GM13977 (cell line): ENCODE measurements at places on chromosomes 5 and 9.

GRCh38 chr9:134962065-134962972 lies 44.6 kb upstream of the FCN1 start:
- DNase-seq, result no peak

DNA sequence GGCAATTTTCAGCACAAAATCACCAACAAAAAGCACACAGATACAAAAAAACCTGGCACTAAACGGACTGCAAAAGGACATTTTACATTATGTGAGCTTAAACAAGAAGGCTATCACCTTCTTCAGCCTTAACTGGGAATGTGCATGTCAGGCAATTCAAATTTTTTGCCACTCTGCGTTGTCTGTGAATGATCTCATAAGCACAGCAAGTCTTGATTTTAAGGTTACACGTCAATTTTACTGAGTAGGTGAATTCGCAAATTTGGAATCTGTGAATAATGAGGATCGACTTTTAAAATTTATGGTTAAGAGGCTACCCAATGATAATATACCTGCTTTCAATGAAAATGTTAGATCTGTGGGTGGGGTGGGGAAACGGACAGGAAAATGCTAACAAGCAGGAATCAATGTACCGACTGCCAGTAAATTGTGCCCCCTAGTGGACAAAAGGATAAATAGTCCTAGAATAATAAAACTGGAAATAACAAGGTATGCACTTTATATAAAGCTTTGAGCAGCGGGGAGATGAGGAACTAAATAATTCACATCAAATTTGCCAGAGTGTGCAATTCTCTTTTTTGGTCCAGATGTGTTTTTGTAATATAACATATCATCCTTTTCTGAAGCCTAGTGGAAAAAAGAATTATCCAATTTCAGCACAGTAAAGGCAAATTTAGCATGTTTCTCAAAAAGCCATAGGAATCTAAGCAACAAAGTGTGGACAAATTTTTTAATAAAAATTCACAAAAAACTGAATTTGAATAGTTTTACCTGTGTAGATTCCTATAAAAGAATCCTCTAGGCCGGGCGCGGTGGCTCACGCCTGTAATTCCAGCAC lies 20.5 kb downstream of the EQTN start:
- peak; percentile 56 for DNase-seq

DNA sequence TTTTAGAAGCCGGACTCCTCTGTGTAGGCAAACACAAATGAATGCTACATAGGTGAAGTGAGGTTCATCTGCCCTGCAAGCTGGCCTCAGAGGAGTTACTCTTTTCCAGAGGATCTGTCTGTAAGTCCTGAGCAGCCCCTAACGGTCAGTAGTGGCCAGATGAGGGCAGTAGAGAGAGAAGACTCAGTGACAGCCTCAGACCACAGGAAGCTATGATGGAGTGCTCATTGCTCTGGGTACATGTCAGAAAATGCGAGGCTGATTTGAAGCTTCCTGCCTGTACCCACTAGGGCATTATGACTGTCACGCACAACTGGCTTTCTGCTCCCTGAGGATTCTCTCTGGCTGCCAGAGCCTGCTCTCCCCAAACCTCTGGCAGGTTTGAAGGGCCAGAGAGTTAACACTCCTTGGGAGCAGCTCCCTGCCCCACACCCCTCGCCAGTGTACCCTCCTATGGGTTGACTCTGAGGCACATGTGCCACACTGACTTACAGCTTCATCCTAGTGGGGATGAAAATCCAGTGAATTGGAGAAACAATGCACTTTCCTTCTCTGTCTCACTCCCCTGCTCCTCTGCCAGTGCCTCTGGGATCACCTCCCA lies 141.5 kb downstream of the GABRG2 start:
- DNase-seq, result peak; percentile 10

DNA sequence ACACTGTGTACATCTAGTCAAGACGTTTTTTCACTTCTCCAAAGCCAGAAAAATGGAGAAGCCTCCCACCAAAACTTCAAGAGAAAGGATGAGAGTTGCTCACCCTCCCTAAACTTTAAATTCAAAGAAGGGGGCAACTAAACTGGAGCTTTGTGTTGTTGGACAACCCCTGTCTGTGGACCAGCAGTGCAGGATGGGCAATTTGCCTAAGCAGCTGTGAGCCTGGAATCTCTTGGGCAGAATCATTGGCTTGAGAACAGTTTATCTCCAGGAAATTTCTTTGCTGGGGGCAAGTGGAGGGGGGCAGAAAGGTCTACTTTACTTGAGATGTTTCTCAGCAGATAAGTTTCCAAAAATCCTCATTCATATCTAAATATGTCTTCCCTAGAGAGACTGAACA lies 151.8 kb downstream of the MUSK start:
- no peak for DNase-seq

- DNase-seq, result no peak
These were observed 5.3 kb downstream of the GPR151 start for GRCh38 chr5:146510559-146511125.

DNA sequence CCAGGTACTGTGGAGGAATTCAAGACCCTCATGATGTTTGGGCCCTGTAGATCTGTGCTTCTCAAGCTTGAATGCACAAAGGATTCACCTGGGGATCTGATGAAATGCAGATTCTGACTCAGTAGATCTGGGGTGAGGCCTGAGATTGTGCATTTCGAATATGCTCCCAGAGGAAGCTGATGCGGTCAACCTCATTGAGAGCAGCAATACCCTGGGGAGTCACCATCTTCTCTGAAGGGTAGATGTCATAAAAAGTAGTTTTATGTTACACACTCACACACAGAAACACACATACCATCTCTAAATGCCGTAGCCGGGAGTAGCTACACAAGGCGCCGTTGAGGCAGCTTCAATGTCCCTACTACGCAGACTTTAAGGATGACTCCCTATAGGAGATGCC lies 55.8 kb upstream of the CPEB4 start:
- no peak for DNase-seq

DNA sequence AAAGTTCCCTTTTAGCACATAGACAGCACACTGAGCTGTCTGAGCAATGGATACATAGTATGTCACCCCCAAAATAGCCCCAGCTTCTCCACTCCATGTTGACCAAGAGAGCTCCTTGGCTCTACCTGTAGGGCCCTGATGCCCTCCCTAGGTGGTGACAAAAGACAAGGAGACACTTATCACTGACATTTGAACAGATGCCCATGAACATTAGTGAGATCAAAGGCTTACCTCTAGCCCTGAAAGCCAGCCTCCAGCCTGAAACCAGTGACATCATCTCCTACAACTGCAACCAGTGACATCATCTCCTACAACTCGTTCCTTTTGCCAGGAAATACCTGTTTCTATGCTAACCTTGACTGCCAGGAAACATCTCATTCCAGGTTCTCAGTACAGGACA lies 122.7 kb downstream of the FSTL4 start:
- peak; percentile 41 for DNase-seq

DNA sequence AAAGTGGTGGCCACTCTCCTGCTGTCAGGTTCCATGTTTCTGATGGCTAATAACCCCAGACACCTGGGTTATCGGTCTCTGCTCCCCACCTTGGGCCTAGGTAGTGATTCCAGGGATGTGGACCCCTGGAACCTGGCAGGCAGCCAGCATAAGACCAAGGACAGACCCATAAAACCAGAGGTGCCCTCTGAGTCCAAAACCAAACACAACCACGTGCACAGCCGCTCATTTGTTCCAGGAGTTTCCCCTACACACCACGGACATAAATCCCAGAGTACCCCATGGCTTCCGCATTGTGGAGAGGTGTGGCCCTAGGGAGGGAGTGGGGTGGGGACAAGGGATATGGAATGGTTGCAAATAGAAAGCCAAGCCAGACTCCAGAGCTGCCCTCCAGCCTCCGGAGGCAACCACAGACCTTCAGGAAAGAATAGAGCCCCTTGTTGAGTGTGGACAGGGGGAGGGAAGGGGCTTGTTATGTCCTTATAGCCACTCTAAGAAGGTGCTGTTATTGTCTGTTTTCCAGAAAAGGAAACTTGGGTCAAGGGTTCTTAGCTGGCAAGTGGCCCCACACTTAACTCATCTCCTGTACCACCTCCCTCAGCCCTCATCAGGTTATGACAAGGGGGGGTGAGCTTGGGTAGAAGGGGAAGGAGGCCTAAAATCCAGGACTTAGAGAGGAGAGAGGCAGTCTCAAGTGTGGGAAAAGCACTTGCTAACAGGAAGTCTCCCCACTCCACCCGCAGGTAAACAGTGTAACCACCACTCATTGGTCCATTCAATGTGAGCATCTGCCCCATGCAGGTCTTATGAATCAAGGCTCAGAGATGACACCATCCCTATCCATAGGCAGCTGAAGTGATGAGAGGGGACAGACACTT lies 23.6 kb upstream of the CYSTM1 start:
- no peak for DNase-seq

GRCh38 chr5:24320643-24321042 lies 324.1 kb downstream of the CDH10 start:
- DNase-seq, result no peak

DNA sequence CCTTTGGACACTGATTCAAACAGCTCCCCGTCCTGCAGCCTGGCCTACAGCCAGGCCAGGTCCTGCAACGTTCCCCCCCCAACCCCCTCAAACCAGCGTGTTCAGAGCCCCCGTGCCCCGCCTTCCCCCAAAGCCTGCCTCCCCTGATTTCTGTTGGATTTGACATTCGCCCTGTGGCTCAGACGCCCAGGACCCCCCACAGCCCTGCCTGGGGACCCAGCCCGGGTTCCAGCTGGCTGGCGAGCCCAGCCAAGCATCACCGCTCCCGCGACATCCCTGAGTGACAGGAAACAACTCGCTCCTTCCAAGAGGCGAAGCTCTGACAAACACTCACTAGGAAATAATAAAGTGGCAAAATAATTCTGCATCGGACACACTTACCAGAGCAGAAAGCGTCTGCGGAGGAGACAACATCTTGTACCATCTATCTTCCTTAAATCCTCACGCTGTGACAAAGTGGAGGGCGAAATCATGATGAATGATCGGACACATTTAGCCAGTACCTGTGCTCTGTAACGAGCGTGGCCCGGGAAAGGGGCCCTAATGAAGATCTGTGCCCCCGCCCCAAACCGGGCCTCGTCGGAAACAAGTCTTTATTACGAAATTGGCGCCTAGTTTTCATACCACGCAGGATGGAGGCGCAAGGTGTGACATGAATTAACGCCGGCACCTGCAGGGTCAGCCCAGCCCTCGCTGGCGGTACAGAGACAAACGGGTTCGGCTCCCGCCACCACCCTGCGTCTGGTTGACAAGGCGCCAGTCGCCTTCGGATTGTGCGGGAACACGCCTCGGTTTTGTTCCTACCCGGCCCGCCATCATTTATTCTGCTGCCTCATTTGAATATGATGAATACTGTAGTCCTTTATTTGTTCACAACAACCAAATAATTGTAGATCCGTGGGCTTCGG lies 91.0 kb upstream of the MVB12B start:
- peak; percentile 3 for DNase-seq

GRCh38 chr9:100408546-100409175 lies 18.3 kb upstream of the MSANTD3 start:
- no peak for DNase-seq

GRCh38 chr5:172683645-172684471 lies 42.8 kb downstream of the NEURL1B start:
- peak; percentile 67 for DNase-seq

GRCh38 chr5:134106991-134107701 lies 7.3 kb upstream of the TCF7 start:
- DNase-seq, result no peak

DNA sequence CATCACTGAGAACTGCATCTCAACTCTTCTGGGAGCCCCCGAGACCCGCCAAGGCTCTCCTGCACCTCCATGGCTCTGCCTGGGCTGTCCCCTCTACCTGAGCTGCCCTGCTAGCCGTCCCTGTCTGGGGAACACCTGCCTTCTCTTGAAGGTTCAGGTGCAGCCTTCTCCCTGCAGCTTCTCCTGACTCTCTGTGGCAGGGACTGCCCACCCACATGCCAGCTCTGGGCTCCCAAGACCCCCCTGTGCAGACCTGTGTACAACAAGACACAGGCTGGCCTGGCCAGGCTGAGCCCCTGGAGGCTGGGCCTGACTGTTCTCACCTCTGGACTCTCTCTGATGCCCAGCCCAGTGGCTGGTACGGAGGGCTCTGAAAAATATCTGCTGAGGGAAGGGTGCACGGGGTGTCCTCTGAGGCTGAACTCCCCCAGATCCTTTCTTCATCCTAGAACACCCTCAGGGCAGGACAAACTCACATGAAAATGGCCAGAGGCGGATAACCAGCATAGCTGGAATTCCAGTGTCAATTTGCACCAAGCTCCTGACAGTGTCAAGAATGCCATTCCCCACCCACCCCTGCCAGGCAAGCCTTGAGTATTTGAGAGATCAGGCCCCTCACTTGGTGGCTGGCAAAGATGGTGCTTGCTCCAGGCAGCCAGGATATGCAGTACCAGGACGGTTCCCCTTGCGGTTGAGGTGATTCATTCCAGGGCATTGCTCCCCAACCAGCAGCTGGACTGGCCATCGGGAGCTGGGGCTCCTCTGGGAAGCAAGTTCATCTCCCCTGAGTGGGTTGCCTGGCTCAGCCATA lies 40.9 kb upstream of the SLC25A51 start:
- no peak for DNase-seq

- DNase-seq, result no peak
These were observed 849 bp upstream of the IFT74 start for GRCh38 chr9:26955222-26955903.
